ENCODE measurements at places on chromosomes 5 and 9. TPM values are rescaled to one million over a fixed set of nuclear protein-coding genes. Genes with fewer than 3 reads are reported as not detected.

The PCDHGB4 gene
- 8.8 TPM for total RNA-seq

The NR2F1 gene
- total RNA-seq = 0.34 TPM

The IRX4 gene
- total RNA-seq = 9.0 TPM

The MOCS2 gene
- 14.4 TPM for total RNA-seq

The QRFP gene
- not detected for total RNA-seq
